NCI-H1048 (cell line): ENCODE measurements at places on chromosomes 16 and 17.

DNA sequence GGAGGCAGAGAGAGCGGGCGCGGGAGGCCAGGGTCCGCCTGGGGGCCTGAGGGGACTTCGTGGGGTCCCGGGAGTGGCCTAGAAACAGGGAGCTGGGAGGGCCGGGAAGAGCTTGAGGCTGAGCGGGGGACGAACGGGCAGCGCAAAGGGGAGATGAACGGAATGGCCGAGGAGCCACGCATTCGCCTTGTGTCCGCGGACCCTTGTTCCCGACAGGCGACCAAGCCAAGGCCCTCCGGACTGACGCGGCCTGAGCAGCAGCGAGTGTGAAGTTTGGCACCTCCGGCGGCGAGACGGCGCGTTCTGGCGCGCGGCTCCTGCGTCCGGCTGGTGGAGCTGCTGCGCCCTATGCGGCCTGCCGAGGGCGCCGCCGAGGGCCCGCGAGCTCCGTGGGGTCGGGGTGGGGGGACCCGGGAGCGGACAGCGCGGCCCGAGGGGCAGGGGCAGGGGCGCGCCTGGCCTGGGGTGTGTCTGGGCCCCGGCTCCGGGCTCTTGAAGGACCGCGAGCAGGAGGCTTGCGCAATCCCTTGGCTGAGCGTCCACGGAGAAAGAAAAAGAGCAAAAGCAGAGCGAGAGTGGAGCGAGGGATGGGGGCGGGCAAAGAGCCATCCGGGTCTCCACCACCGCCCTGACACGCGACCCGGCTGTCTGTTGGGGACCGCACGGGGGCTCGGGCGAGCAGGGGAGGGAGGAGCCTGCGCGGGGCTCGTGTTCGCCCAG is 1.2 kb upstream of the CBX4 start:
- DNase-seq: no peak

DNA sequence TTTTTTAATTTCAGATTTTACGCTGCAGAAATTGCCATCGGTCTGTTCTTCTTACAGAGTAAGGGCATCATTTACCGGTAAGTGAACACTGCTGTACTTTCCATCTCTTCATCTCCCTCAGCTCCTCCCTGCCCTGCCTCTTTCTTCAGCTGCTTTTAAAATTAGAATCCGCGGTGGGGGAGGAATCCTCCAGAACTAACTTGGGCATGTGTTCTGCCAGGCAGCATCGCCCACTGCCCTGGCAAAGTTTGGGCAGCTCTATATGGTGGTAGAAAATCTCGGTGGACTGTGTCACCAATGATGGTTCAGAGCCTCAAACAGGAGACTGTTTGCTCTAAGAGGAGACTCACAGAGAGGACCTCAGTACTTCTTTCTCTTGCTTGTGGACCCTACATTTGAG is 81.6 kb upstream of the CACNG3 start:
- DNase-seq: no peak

GRCh38 chr16:87806261-87806640 is 40.5 kb upstream of the KLHDC4 start:
- no peak for DNase-seq

- no peak for DNase-seq
Measured at GRCh38 chr17:4219241-4219640, 44.5 kb downstream of the ANKFY1 start.

GRCh38 chr17:50864747-50865059 is 1.5 kb downstream of the TOB1 start:
- no peak for DNase-seq

- DNase-seq: no peak
Measured at GRCh38 chr16:87368029-87368770, 15.4 kb downstream of the FBXO31 start.

DNA sequence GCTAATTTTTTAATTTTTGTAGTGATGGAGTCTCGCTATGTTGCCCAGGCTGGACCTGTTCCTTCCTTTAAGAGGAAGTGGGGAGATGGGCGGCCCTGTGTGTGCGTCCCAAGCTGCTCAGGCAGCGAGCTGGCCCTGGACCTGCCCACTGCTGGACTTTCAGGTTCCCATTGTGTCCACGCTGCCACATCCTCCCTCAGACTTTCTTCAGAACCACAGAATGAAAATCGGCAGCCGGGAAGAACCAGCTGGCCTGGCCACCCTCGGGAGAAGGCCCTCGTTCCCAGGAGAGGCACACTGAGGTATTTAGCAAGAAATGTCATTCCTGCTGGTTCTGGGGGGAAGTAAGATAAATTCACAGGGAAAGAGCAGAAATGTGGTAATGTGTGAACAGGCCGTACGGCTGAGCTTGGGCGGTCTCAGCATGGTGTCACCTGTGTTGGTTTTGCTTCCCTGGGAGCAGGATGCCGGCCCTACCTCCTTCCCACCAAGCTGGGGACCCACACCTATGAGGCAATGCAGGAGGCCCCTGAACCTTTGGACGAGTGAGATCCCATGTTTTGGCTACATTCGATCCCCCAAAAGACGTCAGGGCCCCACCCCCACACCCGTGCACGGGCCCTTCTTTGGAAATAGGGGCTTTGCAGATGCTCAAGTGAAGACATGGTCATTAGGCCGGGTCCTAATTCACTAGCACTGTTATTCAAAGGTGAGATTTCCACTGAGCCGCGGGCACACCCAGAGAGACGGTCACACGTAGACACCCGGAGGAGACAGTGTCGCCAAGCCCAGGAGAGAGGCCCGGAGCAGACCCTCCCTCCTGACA is 35.9 kb upstream of the ZNF469 start:
- no peak for DNase-seq
